ENCODE measurements at places on chromosomes 1 and 21. TPM values are rescaled to one million over a fixed set of nuclear protein-coding genes. Genes with fewer than 3 reads are reported as not detected.

DNA sequence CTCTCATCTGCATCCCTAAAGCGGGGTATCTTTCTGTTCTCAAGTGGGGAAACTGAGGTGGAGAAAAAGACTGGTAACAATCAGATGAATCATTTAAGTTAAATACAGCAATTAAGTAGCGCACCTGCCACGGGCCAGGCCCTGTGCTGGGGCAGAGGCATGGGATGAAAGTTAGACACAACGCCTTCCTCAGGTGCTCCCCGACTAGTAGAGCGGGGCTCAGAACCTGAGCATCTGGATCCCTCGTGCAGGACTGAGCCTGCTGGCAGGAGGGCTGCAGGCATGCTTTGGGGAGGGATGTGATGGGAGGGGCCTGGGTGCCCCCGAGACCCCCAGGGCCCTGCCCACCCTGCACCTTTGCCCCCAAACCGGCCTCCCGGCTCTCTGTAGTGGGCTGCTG, 14.9 kb upstream of the KCNC4 start:
- DNase-seq: no peak

GRCh38 chr1:39116116-39116607, 88.3 kb upstream of the MACF1 start:
- no peak for DNase-seq

DNA sequence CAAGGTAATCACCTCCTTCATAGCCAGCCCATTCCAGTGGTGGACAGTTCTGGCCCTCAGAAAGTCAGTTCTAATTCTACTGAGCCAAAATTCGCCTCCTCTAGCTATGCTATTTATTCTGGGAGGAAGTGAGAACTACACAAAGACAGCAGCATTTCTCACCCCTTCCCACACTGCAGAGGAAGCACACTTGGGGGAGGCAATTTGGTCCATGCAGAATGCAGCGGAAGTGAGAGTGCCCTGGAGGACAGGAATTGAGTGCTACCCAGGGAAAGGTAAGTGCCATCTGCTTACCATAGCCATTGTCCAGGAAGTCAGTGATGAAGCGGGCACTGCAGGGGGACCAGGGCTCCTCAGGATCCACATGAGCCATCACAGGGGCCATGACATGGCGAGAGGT, 3.7 kb downstream of the ADAMTS4 start:
- DNase-seq: no peak

GRCh38 chr1:59521456-59521855, 224.6 kb downstream of the FGGY start:
- no peak for DNase-seq

- no peak for DNase-seq
Observed at GRCh38 chr1:78437941-78438340, 52.8 kb upstream of the PTGFR start.

DNA sequence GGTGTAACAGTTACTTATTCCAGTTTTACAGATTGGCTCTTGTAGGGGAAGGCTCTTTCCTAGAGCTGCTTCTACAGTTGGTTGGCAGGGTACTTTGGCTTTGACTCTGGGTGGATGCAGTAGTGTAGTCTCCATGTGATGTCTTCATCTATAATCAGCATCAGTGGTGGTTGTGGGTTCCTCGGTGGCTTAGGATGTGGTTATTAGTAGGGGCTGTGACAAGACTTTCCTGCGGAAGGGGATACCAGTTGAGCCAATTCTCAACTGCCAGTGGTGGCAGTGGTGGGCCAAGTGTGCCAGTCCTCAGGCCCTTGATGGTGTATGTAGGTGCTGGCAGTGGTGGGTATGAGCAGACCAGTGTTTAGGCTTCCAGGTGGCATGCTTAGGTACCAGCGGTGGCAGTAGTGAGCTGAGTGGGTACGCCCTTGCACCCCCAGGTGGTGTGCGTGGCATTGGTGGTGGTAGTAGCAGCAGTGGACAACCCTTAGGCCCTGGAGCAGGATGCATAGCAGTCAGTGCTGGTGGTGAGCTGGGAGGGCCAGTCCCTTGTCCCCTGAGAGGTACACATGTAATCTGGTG, 27.2 kb upstream of the KLF18 start:
- no peak for DNase-seq

Gene VSIG8
- polyA plus RNA-seq: not detected

Gene SLC16A4
- 0.98 TPM for polyA plus RNA-seq

Gene FGR
- 60.1 TPM for polyA plus RNA-seq
